ENCODE measurements at places on chromosomes 11 and 22. TPM values are rescaled to one million over a fixed set of nuclear protein-coding genes. Genes with fewer than 3 reads are reported as not detected.

Gene PANX2
- 0.43 TPM for total RNA-seq

Gene CHRM1
- total RNA-seq, result not detected

Gene TECTA
- 0.32 TPM for total RNA-seq

Gene FOXR1
- total RNA-seq, result not detected

Gene MGAT3
- total RNA-seq, result 0.64 TPM

Gene MAP6
- total RNA-seq, result 3.0 TPM

Gene ARVCF
- total RNA-seq, result 6.0 TPM

Gene TRIM66
- 6.4 TPM for total RNA-seq

Gene TOM1
- 53.1 TPM for total RNA-seq

Gene P2RY6
- 0.32 TPM for total RNA-seq

Gene PGA5
- not detected for total RNA-seq

Gene SPTBN2
- 1.3 TPM for total RNA-seq

Gene LRRC74B
- not detected for total RNA-seq

Gene DSCAML1
- not detected for total RNA-seq

Gene C11orf86
- total RNA-seq, result not detected

Gene OR52R1
- total RNA-seq, result not detected

Gene OR52I1
- total RNA-seq, result not detected

Gene XKR3
- not detected for total RNA-seq

Gene GLB1L2
- not detected for total RNA-seq

Gene PRAME
- total RNA-seq, result 0.43 TPM

Gene PPFIBP2
- 9.7 TPM for total RNA-seq

Gene RIBC2
- 0.97 TPM for total RNA-seq

Gene MRGPRF
- total RNA-seq, result 61.3 TPM

Gene OLFML1
- 1.9 TPM for total RNA-seq

Gene RSF1
- total RNA-seq, result 46.2 TPM

Gene LRRC4C
- total RNA-seq, result 0.32 TPM

Gene MAJIN
- total RNA-seq, result not detected

Gene CRYBB3
- not detected for total RNA-seq

Gene MRE11
- 10.0 TPM for total RNA-seq

Gene CHKA
- total RNA-seq, result 10.8 TPM

Gene OR8G1
- under 0.01 TPM for total RNA-seq

Gene GPHA2
- not detected for total RNA-seq

Gene MS4A12
- total RNA-seq, result not detected

Gene FOLR3
- total RNA-seq, result 0.64 TPM

Gene SERPIND1
- under 0.01 TPM for total RNA-seq

Gene C22orf23
- not detected for total RNA-seq

Gene AP1B1
- 64.7 TPM for total RNA-seq

Gene TRPC6
- total RNA-seq, result 26.4 TPM

Gene C11orf21
- not detected for total RNA-seq

Gene TRIM51G
- total RNA-seq, result not detected

Gene MMP12
- 3.0 TPM for total RNA-seq

Gene BLID
- total RNA-seq, result 6.0 TPM

Gene SCUBE1
- not detected for total RNA-seq

Gene MIAT
- total RNA-seq, result 1.3 TPM

Gene UCP3
- total RNA-seq, result 1.7 TPM

Gene EFCAB6
- 0.32 TPM for total RNA-seq

Gene B4GALNT4
- total RNA-seq, result 1.3 TPM

Gene SLC25A18
- total RNA-seq, result 0.32 TPM

Gene GLYATL1
- total RNA-seq, result under 0.01 TPM

Data from fibroblast of villous mesenchyme (primary cell).